ENCODE measurements at places on chromosomes 12 and 14.

DNA sequence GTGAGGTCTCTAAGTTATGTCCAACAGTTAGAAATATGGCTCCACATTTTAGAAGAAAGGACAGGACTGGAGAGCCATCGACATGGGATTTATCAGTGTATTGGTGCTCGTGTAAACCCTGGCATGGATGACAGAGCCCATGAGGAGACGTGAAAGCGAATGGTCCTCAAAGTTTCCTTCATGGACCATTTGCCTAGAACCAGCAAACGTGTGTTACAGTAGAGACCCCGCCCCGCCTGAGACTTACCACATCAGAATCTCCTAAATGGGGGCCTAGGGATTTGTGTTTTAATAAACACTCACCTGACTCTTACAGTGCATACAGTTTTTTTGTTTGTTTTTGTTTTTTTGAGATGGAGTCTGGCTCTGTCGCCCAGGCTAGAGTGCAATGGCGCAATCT lies 12.2 kb downstream of the EVL start:
- DNase-seq: no peak

GRCh38 chr12:8603286-8603685 lies 9.4 kb downstream of the AICDA start:
- no peak for DNase-seq

DNA sequence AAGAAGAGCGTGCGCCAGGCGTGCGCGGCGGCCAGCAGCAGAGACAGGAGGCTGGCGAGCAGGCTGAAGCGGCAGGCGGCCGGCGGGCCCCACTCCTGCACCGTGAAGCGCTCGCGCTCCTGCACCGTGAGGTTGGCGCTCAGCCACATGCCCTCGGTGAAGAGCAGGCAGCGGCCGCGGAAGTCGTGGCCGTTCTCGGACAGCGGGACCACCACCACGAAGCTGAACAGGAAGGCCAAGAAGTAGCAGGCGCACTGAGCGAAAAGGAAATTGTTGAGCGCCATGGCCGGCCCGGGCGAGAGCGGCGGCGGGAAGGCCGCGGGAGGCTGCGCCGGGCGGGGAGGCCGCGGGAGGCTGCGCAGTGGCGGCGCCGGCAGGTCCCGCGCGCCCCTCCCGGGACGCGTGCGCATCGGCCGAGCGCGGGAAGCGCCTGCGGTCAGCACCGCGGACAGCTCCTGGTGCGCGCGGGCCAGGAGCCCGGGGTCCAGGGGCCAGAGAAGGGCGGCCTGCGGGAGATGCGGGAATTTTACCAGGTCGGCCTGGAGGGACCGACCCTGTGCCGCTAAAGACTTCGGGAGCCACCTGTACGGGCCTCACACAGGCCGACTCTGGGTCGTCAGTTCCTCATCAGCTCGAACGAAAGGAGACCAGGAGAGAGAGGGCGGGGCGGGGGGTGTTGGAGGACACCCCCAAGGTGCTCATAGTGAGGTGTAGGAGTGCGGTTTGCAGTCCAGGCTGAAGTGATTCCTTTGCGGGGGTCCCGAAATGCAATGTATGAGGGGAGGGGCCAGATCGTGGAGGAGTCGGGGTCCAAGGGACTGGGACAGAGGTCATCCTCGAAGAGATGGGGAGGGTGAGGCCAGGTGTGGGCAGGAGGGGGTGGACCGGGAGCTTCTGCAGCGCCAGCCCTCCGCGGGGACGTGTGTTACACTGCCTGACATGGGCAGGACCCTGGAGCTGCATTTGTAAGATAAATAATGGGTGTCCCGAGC lies at the start of gene TMEM179:
Gene TMEM179, minus strand, starts transcription at position 315 of the 992 bp plus-strand sequence. Its CDS starts 31 bp downstream, at position 284.
- DNase-seq: no peak

DNA sequence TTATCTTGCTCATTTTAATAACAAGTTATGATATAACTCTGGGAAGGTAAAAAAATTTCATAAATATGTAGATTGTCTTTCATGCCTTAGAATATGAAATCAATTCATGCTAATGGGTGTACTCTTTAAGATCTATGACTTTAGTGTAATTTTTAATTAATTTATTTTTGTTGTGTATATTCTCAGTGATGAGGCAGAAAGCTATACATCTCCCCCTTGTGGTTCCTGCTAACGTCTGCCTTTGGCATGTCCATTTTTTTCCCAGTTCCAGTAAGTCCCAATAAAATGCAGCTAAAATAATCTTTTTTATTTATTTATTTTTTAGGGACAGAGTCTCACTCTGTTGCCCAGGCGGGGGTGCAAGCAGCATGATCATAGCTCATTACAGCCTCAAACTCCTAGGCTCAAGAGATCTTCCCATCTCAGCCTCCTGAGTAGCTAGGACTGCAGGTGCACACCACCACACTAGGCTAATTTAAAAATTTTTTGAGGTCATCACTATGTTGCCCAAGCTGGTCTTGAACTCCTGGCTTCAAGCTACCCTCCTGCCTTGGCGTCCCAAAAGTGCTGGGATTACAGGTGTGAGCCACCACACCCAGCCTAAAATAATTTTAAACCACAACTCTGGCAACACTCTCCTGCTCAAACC lies 3.3 kb upstream of the CHURC1 start:
- no peak for DNase-seq

- no peak for DNase-seq
These were observed 115.6 kb downstream of the LRIG3 start for GRCh38 chr12:58804749-58805148.

DNA sequence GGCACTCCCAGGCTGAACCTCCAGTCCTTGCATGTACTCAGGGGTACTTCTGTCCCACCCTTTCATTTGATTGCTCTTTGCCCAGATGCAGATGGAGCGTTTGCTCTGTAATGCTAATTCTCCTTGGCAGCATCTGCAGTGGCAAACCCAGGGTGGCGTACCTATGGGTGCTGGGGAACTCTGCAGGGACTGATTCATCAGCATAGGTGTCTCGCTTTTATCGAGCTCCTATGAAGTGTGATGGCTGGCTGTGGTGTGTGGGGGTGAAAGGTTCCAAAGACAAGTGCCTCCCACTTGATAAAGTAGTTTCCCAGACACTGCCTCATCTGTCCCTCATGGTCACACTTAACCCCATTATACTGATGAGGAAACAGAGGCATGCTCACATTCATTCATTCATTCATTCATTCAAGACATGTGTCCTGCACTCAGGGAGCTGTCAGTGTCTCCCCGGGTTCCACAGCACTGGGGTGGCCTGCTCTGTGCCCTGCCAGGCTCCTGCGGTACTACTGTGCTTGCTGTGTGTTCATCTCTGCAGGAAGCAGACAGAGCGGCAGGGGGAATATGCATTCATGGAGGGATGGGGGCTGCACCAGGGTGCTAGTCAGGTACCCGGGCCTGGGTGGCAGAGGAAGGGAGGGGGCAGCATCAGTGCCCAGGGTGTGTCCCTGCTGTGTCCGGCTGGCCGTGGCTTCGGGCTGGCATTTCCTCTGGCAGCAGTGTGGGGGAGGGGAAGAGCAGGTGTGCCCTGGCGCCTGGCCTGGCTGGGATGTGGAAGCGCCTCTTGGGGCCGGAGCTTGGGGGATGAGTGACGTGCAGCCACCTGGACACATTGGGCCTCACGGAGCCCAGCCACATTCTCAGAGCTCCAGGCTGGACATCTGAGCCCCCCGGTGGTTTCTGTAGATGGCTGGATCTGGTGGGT lies 110.9 kb downstream of the TSPAN9 start:
- no peak for DNase-seq

DNA sequence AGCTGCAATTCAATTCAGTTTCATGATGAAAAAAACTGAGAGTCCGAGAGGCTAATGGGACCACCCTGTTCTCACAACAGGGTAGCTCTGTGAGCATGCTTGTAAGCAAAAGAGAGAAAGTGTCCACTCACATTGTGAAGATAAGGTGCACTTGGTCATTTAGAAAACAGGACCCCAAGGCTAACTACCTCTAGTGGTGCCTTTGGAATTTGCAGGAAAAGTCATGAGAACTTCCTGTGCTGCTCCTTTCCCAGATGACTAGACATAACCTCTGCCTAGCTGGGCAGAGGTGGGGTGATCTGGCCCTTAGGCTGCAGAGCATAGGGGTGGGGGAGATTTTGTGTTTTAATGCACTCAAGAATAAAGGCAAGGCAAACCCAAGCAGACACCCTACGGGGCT lies 118.9 kb downstream of the STAB2 start:
- DNase-seq: no peak

- no peak for DNase-seq
These were observed 20.6 kb downstream of the LTBP2 start for GRCh38 chr14:74591394-74591793.

Data from activated CD4-positive, alpha-beta T cell treated with anti-CD3 and anti-CD28 coated beads, Interleukin-2, amount 50 U/mL, for 4 hours (primary cell).